Large intestine (tissue), 12 donors: ENCODE measurements at places on chromosomes 5 and 9. TPM values are rescaled to one million over a fixed set of nuclear protein-coding genes. Genes with fewer than 3 reads are reported as not detected.

DNA sequence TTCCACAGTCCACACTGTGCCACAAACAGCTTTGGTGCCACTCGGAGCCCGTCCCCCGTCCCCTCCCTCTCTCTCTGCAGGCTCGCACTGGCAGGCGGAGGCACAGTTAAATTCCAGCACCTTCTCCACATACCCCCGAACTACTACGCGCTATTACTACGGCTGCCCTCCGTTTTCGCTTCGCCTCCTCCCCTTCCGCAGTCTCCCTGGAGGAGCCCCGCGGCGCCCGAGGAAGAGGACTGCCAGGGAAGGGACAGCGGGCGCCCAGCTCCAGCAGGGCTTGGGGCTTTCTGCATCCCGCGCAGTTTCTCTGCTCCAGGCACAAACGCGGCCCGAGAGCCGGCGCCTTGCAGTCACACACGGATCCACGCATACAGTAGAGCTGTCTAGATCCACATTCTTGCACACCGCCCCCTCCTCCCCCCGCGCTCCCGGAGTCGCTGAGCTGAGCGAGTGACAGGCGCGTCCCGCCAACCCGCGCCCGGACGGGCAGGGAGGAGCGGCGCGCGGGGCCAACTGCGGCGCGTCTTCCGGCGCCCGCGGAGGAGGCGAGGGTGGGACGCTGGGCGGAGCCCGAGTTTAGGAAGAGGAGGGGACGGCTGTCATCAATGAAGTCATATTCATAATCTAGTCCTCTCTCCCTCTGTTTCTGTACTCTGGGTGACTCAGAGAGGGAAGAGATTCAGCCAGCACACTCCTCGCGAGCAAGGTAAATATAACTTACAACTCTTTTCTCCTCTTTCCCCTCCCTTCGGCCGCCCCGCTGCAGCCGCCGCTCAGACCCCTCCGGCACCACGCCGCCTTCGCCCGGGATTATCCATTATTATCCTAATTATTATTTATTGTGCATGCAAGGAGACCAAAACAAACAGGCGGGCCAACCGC lies at the start of gene SMARCA2:
Gene SMARCA2, plus strand, starts transcription at position 652 of the 885 bp plus-strand sequence. CDS start 13,676 bp downstream, outside the sequence.
- peak within 1 kb of the TSS; percentile 96 for H3K4me3 ChIP-seq
- peak; percentile 96 for DNase-seq
- H3K27me3 ChIP-seq, result peaks cover 3% of the 10 kb centered on the region
- H3K4me1 ChIP-seq, result peaks cover 14% of the 10 kb centered on the region

DNA sequence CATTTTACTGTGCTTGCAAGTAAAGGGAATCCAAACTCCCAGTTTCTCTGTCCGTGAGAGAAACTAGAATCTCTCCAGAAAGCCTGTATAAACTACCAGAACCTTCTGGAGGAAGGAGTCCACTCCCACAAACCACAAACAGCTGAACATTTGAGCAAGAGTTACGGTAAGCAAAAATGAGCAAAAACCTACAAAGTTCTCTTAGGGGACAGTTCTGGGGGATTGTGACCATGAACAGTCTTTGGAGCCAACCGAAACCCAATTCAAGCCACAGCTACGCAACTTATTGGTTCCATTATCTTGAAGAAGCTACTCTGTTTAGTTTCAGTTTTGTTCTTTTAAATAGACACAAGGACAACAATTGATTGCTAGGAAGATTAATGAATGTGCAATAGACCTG lies 330.6 kb downstream of the ASTN2 start:
- H3K4me1 ChIP-seq, result no peaks in the 10 kb centered on the region
- H3K4me3 ChIP-seq, result no peak overlapping the region

- no peaks in the 10 kb centered on the region for H3K4me1 ChIP-seq
- no peak overlapping the region for H3K4me3 ChIP-seq
- no peaks in the 10 kb centered on the region for H3K36me3 ChIP-seq
- H3K27ac ChIP-seq, result no peak overlapping the region
- H3K27me3 ChIP-seq, result no peaks in the 10 kb centered on the region
- no peak for DNase-seq
Measured at GRCh38 chr9:14926941-14927624, 16.9 kb upstream of the FREM1 start.

DNA sequence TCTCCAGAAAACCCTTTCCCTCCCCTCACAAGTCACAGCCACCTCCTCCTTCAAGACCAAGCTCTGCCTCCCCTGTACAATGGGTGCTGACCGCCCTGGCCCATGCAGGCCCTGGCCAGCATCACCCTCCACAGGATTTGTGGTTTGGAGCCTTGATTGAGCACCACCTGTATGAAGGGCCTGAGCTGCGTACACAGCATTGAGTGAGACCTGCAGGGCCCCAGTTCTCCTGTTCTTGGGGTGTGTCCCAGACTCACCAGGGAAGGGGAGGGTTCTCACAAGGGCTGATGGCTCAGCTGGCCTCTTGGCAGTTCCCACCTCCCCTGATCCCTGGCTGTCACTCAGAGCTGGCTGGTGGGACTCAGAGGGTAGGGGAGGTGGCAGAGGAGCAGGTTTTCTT lies 63.7 kb upstream of the IER5L start:
- H3K4me3 ChIP-seq, result no peak overlapping the region
- no peak for DNase-seq
- no peak overlapping the region for H3K27ac ChIP-seq
- no peaks in the 10 kb centered on the region for H3K36me3 ChIP-seq
- H3K4me1 ChIP-seq, result peaks cover 4% of the 10 kb centered on the region

The URM1 gene
- polyA plus RNA-seq, result 62.7 TPM

DNA sequence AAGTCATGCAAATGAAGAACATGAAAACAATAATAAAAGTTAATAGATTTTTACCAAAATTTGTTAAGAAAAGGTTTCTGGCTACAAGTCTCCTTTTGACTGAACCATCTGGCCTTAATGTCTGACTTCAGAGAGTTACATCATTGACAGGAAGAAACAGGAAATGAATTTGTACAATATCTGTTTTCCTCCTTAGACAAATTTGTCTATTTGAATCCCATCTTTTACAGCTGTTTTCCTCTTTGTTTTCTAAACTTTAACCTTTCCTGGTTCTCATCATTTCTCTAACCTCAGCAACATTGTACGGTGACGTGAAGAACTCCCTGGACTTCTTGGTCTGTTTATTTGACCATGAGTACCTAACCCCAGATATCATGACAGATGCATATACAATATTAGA lies 567.5 kb upstream of the RIOK2 start:
- DNase-seq, result no peak
- no peaks in the 10 kb centered on the region for H3K4me1 ChIP-seq
- no peaks in the 10 kb centered on the region for H3K27me3 ChIP-seq
- H3K27ac ChIP-seq, result no peak overlapping the region
- H3K36me3 ChIP-seq, result no peaks in the 10 kb centered on the region
- no peak overlapping the region for H3K4me3 ChIP-seq

- DNase-seq, result no peak
- H3K27me3 ChIP-seq, result peaks cover 68% of the 10 kb centered on the region
- H3K36me3 ChIP-seq, result no peaks in the 10 kb centered on the region
- peaks cover 10% of the 10 kb centered on the region for H3K4me1 ChIP-seq
- no peak overlapping the region for H3K27ac ChIP-seq
Measured at GRCh38 chr5:140044041-140044440, 942 bp upstream of the NRG2 start.

- DNase-seq, result no peak
- H3K4me3 ChIP-seq, result no peak overlapping the region
- H3K36me3 ChIP-seq, result no peaks in the 10 kb centered on the region
- no peak overlapping the region for H3K27ac ChIP-seq
- H3K27me3 ChIP-seq, result no peaks in the 10 kb centered on the region
- no peaks in the 10 kb centered on the region for H3K4me1 ChIP-seq
Measured at GRCh38 chr5:179408611-179409010, 63.4 kb upstream of the ADAMTS2 start.

DNA sequence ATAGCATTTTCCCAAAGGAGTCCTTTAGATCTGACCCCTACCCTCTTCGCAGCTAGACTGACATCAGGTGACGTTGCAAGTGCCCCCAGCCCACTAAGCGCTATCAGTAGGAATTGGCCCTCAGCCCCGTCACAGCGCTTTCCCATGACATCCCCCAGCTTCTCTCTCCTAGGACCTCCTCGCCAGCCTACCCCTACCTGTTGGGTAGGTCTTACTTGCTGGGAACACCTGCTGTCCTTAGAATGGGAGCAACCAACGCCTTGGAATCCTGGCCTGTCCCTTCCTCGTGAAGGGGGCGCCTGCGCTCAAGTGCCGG lies 584 bp upstream of the PIP5K1B start:
- H3K4me3 ChIP-seq, result peak overlapping the region; percentile 62
- no peaks in the 10 kb centered on the region for H3K27me3 ChIP-seq
- DNase-seq, result no peak
- peak overlapping the region; percentile 96 for H3K27ac ChIP-seq
- peaks cover 10% of the 10 kb centered on the region for H3K4me1 ChIP-seq
- H3K36me3 ChIP-seq, result peaks cover 3% of the 10 kb centered on the region

DNA sequence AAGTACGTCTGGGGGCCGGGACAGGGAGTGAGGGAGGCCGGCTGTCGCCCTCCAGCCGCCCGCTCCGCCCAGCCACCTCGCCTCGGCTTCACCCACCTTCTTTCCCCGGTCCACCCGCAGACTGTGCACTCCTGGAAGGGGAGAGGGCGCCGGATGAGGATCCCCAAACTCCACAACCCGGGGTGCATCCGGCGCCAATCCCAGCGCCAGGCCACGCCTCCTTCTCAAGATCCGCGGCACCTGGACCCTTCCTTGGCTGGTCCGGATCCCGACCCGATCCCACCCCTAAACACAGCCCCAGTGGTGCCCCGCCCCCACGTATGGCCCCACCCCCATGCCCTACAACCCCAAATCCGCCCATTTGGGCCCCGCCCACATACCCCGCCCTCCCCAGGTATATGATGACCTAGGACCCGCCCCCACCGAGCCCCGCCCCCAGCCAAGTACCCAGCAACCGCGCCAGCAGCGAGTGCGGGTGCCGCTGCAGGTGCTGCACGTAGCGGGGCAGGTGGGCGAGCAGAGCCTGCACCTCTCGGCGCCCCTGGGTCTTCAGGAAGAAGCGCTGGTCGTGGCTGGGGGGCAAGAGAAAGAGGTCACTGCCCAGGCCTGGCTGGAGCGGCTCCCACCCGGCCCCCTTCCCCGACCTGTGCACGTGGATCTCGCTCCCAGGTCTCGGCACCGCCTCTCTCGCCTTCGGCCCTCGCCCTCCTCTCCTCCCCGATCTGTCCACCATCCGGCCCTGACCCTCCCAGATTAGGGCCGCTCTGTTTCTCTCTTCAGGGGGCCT lies 3.2 kb downstream of the PIP5KL1 start:
- peaks cover 25% of the 10 kb centered on the region for H3K4me1 ChIP-seq
- H3K4me3 ChIP-seq, result peak overlapping the region; percentile 23
- H3K36me3 ChIP-seq, result no peaks in the 10 kb centered on the region
- H3K27me3 ChIP-seq, result peaks cover 81% of the 10 kb centered on the region
- no peak for DNase-seq
- H3K27ac ChIP-seq, result no peak overlapping the region

The PCDHA3 gene
- polyA plus RNA-seq, result 0.85 TPM

- no peaks in the 10 kb centered on the region for H3K27me3 ChIP-seq
- H3K4me1 ChIP-seq, result peaks cover 13% of the 10 kb centered on the region
- H3K4me3 ChIP-seq, result no peak overlapping the region
Measured at GRCh38 chr5:160649304-160649703, 202.7 kb downstream of the ATP10B start.

DNA sequence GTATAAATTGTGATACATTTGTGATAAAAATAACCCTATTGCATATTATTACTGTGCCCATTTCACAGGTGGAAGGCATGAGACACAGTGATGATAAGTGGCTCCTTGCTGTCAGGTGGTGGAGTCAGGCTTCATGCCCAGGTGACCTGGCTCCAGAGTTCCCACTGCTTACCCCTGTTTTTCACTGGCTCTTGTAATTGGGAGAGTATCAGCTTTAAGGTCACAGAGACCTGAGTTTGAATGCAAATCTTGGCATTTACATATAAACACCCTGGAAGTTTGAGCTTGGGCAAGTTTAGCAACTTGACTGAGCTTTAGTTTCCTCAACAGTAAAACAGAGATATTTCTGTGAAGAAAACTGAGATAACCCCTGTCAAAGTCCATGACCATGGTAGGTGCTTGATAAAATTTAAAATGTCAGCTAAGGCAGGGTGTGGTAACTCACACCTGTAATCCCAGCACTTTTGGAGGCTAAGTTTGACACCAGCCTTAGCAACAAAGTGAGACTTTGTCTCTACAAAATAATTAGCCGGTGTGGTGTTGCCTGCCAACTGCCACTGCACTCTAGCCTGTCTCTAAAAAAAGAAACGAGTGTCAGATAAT lies 29.2 kb downstream of the MAT2B start:
- H3K27me3 ChIP-seq, result no peaks in the 10 kb centered on the region
- H3K4me1 ChIP-seq, result peaks cover 14% of the 10 kb centered on the region
- H3K27ac ChIP-seq, result peak overlapping the region; percentile 66
- DNase-seq, result peak; percentile 45
- no peaks in the 10 kb centered on the region for H3K36me3 ChIP-seq

- peaks cover 24% of the 10 kb centered on the region for H3K4me1 ChIP-seq
- H3K4me3 ChIP-seq, result no peak overlapping the region
Measured at GRCh38 chr9:136516191-136516654, 29.6 kb downstream of the NOTCH1 start.

The RABL6 gene
- polyA plus RNA-seq, result 97.3 TPM
